ENCODE measurements at places on chromosomes 5 and 9.

DNA sequence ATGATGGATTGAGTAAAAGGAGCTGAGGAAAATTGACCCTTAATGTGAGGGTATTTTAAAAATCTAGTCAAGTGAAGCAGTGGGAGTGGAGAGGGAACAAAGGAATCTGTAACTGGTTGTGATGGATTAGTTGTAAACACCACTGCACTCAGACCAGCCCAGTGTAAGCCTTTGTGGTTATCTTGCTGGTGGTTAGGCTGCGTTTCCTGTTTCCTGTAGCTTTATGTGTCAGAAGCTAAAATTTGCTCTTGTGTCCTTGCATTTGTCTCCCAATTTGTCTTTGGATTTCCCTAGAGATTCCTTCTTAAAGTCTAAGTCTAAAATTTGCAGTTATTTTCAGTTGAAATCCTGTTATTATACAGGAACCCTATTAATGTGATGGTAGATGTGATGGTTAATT is 6.3 kb downstream of the IFNA21 start:
- no peak for DNase-seq

- DNase-seq = no peak
Observed at GRCh38 chr5:14179446-14179845, 36.3 kb downstream of the TRIO start.

DNA sequence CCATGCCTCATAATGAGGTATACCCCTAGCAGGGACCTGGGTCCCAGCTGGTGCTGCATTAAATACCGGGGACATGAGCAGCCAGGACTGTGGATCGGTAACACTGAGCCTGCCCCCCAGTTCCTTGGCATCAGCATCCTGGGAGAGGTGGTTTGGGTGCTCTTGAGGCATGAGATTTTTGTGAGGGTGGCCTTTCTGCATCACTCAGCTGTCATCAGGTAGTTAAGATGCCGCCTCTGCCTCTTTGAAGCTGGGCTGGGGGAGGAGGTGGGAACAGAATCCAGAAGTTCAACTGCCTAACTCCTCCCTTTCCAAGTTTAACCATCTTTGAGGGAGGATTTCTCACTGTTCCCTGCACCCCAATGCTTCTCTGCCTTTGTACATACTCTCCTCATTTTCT is 112.7 kb downstream of the PDZD2 start:
- no peak for DNase-seq

DNA sequence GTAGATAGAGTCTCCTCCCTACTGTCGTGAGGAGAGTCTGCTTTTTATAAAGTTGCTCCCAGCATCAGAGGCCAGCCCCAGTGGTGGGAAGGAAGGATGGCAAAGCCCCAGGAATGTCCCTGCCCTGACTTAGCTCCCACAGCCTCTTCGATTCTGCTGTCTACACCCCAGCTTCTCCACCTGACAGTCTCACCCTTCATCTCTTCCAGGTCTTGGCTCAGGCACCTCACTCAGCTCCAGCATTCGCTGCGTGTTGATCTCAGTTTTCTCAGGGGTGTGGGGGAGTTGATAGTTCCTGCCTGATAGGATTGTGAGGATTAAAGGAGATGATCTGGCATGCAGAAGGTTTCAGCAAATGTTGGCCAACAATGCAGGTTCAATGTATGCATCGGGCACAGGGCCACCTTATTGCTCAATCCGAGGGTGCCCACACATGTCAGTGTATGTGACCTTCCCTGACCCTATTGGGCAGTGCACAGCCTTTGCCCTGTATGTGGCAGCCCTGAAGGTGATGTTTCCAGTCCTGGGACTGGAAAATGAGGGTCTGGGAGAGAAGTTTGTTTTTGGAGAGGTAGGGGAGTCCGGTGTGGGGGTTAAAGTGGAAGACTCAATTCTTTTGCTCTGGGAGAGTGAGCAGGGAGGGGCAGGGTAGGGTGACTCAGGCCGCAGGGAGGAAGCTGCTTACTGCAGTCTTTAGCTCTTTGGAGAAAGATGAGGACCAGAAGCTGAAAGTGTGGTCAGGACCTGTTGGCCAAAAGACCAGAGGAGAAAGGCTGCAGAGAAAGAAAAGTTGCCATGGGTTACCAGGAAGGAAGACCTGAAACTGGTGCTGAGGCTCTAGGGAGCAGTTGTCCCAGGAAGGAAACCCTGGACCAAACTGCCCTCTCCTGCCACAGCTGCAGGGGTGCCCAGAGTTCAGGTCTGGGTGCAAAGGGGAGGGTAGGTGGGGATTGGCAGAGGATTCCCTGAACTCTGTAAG is 153.2 kb downstream of the MACROH2A1 start:
- no peak for DNase-seq

- DNase-seq = no peak
Observed at GRCh38 chr5:78701795-78702410, 53.3 kb upstream of the LHFPL2 start.

GRCh38 chr5:30121043-30121442 is 1072.4 kb upstream of the CDH6 start:
- no peak for DNase-seq

DNA sequence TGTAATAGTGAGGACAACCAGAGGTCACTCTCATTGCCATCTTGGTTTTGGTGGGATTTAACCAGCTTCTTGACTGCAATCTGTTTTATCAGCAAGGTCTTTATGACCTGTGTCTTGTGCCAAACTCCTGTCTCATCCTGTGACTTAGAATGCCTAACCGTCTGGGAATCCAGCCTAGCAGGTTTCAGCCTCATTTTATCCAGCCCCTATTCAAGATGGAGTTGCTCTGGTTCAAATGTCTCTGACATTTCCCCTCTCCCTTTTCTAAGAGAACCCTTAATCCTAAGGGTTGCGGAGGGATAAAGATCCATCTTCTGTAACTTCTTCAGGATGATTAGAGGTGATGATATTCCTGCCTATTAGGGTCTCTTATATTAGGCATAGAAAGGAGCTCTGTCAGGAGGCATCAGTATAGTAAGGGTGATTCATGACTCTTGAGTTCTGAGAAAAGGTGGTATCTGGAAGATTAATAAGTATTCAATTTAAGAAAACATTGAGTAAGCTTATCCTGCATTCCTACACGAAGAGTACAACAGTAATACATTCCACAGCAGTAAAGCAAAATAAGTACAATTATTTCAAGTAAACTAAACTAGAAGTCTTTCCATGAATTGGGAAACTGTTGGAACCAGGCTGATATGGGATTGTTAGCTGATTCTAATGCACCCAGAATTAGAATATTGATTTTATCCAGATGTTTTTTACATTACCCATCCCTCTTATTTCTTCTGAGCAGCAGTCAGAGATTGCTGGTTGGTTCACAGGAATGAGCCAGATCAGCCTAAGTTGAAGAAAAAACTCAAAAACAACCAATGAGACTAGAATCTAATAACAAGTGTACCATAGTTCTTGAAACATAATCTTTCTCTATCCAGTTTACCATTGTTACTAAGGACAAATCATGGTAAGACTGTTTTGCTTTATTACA is 39.9 kb downstream of the SHC3 start:
- DNase-seq = no peak

- no peak for DNase-seq
Observed at GRCh38 chr9:86667307-86667706, 280.0 kb downstream of the GAS1 start.

GRCh38 chr5:77209495-77210090 is 887 bp upstream of the PDE8B start:
- no peak for DNase-seq

- no peak for DNase-seq
Observed at GRCh38 chr5:35543408-35543807, 74.3 kb upstream of the SPEF2 start.

DNA sequence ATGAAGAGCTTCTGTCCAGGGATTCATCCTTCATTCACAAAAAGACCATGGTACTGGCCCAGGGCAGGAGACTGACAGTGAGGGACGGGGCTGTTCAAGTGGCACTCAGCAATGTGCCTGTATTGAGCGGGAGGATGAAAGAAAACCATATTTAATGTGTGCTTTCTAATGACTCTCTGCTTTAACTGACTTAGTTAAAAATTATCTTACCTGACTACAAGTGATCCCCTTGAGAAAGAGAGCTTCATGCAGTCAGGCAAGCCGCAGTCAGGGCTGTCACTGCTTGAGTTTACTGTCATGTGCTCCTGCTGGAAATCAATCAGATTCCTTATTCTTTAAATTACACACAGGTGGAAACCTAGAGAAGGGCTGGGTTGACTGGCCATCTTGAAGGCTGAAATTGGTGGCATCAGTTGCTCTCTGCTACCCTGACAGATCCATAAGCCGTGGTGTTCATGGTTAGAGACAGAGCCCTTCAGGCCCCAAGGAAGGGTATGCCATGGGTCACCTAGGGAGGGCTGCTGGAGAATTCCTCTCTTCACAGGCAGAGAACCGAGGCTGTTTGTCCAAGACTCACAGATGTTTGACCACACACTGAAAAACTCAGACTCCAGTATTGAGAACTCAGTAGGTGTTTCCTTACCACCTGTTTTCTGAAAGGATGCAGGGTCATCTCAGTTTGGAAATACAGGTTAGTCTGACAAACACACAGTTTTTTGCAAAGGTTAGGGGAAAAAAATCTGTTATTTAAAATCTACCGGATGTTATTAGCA is 70.9 kb downstream of the TRIO start:
- DNase-seq = no peak

DNA sequence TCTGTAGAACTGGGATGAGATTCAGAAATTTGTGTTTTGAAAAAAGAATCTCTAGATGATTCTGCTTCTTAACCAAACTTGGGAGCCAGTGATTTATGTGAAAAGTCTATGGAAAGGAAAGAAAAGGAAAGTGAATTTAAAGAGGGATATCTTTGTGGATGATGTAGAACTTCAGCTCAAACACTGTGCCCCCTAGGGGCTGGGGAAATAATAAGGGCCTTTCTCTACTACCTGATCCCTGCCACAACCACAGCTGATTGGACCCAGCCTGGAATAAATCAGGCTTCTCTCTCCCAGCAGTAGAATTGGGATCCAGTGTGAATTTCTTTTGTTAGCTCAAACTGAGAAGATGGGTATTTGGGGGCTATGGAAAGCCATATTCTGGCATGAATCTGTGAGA is 155.0 kb downstream of the PRELID2 start:
- DNase-seq = no peak

DNA sequence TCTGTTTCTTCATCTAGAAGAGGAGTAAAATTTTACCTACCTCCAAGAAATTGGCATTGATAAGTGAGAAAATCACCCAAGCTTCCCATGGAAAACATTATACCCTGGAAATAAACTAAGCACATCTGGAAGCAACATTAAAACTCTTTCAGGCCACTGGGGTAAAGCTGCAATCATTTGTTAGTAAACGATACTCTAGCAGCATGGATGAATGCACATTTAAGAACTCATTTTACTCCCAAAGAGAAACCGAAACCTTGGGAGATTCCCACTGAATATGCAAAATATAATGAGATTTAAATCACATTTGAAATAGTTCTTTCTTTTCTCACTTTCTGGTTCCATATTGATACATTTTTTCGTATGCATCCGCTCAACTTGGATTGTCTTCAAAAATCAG is 467.5 kb downstream of the EFNA5 start:
- no peak for DNase-seq

- DNase-seq = no peak
Observed at GRCh38 chr5:36261186-36261585, 19.5 kb upstream of the NADK2 start.
